ENCODE measurements at places on chromosomes 12 and 14. TPM values are rescaled to one million over a fixed set of nuclear protein-coding genes. Genes with fewer than 3 reads are reported as not detected.

DNA sequence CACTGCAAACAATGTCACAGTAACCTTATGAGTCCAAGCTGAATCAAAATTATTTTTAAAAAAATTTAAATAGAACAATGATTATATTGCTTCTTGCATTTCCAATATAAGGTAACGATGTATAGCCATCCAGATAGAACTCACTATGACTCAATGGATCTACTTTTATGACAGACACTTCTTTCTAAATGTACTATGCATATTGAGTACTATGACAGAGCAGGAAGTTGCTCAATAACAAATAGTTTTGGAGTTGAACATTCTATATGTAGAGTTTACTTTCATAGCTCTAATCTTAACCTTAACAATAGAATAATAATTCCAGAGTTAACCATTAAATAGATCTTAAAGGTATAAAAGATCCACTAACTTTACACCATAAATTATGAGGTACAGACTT is 46.7 kb upstream of the ALG10B start:
- no peak for DNase-seq

GRCh38 chr12:117408161-117408791 is 46.9 kb upstream of the NOS1 start:
- no peak for DNase-seq

DNA sequence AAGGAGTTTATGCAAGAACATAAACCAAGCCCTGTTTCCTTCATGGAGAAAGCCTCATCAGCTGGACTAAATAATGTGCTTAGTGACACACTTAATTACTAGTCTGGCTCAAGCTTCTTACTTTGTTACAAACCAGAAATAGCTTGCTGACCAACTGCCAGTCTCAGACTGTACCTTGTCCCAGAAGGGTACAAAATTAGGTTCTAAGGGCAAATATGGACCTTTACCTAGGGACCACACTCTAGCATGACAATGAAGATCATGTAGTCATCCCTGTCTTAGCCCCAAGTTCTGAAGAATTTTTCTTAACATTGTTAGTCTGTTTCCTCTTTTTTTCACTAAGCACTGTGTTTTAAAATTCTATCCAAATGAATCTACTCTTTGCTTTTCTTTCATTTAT is 2.2 kb downstream of the AMN1 start:
- DNase-seq, result no peak

DNA sequence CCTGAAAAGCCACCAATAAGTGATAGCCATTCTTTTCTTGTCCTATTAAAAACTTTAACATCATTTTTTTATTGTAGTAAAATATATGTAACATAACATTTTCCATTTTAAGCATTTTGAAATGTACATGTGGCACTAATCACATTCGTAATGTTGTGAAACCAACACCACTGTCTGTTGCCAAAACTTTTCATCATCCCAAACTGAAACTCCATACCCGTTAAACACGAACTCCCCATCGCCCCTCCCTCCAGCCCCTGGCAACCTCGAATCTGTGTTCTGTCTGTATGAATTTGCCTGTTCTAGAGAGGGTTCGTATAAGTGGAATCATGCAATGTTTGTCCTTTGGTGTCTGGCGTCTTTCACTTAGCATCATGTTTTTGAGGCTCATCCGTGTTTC is 75.9 kb downstream of the CCDC92 start:
- DNase-seq, result no peak

- no peak for DNase-seq
Observed at GRCh38 chr12:126607157-126607556, 1541.9 kb downstream of the AACS start.

Gene GNB3
- 0.71 TPM for polyA plus RNA-seq

Gene PRIMA1
- not detected for polyA plus RNA-seq

Gene JDP2
- 5.3 TPM for polyA plus RNA-seq

Measured in B cell (primary cell).